ENCODE measurements at places on chromosomes 4 and X. TPM values are rescaled to one million over a fixed set of nuclear protein-coding genes. Genes with fewer than 3 reads are reported as not detected.

DNA sequence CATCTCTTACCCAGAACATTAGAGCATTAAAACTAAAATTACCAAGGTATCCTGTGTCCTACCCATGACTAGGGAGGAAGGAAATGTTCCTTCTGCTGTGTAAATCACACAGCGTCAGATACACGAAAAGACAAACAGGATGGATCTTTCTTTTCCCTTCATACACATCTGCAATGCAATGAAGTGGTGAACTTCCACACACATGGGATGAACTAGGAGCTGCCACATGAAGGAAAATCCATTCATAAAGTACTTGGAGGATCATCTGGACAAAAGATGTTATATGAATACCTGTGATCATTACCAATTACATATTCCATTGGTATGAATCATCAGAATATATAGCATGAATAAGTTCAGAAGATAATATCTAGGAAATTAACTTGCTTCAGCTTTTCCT, 46.2 kb downstream of the LDB2 start:
- no peak for DNase-seq

DNA sequence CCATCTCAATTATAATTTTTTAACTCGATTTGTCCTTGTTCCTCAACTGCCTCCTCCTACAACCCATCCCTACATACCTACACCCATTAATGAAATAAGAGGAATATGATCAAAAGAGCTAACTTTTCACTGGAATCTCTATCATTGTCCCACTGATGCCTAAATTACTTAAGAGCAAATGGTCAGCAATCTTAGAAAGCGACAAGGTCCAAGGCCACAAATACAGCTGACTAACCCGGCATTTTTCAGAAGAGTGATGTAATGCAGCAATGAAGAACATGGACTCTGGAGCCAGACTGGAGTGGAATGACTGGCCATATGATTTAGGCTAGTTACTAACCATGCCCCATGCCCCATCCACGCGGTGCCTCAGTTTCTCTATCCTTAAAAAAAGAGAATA, 56.2 kb downstream of the PPA2 start:
- no peak for DNase-seq

DNA sequence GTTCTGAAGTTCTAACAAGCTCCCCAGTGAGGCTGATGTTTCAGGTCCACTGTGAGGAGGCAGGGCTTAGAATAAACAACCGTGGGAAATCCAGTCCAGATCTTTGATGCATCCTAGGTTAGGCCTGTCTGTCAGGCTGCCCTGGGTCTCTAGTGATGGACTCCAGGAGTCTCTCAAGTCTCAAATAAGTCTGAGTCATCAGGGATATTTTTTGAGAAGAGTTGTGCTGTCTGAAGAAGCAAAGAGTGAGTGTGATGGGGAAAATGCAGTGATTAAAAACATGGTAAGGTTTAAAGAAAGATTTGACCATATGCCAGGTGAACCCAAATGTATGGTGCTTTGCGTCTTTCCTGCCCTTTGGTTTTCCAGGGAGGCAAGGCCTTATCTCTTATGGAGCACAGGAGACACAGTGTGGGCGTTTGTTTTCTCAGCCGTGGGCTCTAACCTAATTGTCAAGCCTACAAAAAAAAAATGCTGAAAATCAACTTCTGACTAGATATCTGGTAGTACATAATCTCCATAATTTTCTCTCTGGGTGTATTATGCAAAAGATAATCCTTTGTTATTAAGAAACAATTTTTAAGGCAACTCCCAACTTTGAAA, 100.7 kb downstream of the PTTG2 start:
- DNase-seq = no peak

GRCh38 chrX:371907-372306, 14.8 kb downstream of the PPP2R3B start:
- DNase-seq = no peak

- DNase-seq = no peak
Observed at GRCh38 chr4:103719830-103720207, at the start of gene TACR3. TACR3 (minus strand) TSS chr4:103719985; CDS start chr4:103719675, 310 bp downstream.

DNA sequence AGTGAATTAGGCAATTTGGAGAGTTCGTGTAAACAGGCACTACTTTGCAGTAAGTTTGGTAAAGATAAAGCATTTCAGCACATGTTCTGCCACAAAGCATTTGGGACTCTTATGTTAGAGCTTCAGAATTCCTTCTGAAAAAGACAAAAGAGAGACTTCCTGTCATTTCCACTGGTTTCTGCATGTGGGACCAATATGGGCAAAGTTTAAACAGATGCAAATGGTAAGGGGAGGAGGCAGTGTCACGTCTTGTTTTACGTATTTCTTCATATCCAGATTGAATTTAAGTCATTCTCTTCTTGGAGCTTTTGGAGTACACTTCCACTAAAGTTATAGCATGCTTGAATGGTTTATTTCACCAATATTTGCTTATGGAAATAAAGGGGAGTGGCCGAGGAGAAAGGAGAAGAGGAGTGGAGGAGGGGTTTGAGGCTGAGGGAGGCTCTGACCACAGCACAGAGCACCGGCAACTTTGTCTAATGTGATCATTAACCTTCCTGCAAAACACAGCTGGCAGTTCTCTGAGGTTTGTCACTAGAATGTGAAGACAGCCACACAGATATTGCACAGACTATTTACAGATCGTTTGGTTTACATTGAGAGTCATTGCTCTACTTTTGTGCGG, at the start of gene APELA:
APELA (plus strand) TSS at position 479 of the 625 bp plus-strand sequence. CDS start 154 bp downstream, outside the sequence.
- no peak for DNase-seq

The RGN gene
- 3.4 TPM for total RNA-seq

- no peak for DNase-seq
Observed at GRCh38 chrX:39850630-39851152, 247.1 kb downstream of the BCOR start.

DNA sequence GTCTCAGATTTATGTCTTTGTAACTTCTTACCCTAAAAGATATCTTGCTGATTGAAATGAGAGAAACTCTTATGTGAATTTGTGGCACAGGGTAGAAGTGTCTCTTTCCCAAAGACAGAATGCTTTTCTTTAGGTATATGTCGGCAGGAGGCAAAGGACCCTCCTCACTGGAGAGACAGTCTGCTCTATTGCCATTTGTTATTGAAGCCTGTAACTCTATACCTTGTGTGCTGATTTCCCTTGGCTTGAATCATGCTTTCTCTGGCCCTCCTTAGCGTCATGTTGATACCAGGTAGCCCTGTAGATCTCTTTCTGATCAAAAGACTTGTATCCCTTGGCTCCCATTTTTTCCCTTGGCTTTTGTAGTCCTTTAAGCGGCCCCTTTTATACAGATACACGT, 284.3 kb downstream of the CXXC4 start:
- no peak for DNase-seq

The PDCL2 gene
- total RNA-seq = not detected

The KDR gene
- 0.18 TPM for total RNA-seq

DNA sequence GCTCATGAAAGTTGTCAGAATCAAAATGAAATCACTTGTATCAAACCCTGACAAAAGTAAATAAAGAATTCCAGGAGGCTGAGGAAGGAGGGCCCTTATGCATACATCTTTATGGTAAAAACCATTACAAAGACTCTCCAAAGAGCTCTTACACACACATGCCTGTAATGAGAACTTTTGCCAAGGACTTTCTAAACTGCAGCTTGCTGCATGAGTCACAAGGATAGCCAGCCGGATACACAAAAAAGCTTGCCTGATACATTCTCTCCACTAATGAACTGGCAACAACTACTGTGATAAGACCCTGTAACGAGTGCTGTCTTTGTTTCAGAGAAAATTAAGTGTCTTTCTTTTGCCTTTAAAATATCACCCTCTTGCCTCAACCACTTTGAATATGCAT, 618.1 kb downstream of the PPP4R3C start:
- DNase-seq = no peak

GRCh38 chr4:124028182-124028581, 631.6 kb downstream of the SPRY1 start:
- DNase-seq = no peak
